ENCODE measurements at places on chromosomes 1 and 21.
A peak's percentile ranks its signal among the peaks of the same experiment; 100 is the strongest.

DNA sequence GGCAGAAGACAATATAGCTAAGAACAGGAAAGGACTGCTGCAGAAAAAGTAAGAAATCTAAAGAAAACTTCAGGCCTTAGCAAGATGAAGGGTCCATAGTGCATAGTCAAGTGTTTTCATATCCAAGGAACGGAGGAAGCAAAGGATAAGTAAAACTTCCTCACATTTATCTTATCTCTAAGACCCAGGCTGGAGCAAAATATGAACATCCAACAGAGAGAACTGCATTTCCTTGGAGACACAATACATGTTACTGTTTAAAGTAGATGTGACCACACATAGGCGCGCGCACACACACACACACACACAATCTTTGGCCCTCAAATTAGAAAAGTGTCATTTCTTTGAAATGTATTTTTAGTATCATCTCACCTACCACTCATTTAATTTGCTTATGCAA is 66.7 kb downstream of the TTLL7 start:
- DNase-seq: no peak

DNA sequence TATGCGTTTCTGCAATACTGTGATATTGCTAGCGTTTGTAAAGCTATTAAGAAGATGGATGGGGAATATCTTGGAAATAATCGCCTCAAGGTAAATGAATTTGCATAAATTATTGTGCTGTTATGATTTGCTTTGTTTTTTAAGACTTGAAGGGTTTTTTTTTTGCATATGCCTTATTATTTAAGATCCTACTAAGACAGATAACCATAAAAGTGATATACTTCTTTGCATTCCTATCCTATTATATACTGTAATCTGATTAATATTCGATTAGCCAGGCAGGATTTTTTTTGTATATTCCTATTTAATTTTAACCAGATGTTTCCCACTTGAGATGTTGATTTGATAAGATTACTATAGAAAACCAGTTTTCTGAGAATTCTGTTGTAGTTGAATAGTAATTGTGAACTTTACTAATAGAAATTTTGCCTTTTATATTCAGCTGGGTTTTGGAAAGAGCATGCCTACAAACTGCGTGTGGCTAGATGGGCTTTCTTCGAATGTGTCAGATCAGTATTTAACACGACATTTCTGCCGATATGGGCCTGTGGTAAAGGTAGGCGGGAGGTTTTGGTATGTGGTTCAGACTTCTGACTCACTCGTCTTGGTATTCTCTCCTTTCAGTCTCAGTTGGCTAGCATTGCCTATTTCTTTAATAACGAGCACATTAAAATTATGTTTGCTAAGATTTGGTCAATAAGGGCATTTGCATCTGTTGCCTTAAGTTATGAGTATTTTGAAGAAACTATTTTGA is 56.8 kb downstream of the ZBTB17 start:
- peak; percentile 33 for DNase-seq

GRCh38 chr1:162003830-162004215 is 19.8 kb downstream of the OLFML2B start:
- no peak for DNase-seq

DNA sequence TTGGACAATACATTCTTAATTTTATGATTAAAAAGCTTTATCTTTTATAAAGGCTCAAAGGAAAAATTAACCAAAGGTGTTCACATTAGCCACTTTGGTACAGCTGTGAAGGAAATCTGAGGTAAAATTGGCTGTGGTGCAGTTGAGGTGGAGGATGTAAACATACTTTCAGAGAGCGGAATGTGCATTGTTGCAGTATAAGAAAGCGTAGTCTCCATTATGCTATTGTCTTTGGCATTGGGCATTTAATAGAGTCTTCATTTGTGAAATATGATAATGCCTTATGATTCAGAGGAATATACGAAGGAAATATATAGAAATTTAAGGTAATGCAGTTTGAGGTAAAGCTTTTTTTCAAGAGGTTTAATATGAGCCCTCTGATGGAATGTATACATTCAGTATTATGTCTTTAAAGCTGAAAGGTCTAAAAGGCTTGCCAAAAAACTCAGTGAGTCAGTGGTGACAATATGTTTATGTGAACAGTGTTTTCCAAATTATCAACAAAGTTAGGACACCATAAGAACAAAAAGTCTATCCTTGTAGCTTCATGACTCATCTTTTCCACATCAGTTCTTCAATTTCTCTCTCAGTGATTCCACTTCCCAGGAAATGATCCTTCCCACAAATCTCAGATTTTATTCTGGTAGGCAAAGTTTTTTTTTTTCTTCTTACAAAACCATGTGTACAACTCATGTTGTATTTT is 26.9 kb upstream of the DDR2 start:
- no peak for DNase-seq

DNA sequence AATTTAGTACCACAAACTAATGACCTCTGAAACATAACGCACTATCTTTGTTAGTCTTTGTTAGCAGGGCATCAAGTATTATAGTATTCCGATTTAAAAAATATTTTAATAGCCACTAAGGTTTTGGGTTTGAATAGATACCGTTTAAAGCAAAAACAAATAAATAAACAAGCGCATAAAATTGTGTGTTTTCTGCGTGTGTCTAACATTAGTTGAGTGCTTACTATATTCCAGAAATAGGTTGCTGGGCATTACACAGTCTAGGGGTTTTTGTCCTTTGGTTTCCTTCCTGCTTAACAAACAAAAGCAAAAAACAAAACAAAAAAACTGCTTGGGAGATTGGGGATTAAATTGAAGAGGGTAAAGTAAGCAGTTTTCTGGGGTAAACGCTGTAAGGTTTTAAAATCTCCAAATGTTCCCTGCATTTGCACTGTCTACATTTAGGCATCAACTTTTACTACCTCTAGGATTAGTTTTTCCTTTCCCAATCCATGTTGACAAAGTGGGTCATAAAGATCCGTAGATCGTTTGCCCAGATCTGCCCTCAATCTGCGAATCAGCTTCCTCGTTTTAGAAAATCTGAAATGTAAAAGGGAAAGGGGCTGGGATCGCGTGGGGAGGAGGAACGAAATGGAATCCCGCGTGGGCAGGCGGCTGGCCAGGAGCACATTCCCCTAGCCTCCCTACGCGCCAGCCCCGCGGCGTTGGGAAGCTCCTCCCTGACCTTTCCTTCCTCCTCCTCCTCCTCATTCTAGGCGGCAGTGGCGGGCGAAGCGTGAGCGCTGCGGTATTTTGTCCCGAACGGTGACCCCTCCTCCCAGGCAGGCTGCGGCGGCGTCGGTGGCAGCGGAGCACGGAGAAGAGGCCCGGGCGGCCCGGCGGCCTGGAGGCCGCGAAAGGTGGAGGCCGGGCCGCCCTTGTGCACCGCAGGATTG is at the start of gene KCTD3:
KCTD3 (plus strand) TSS at position 749 of the 935 bp plus-strand sequence. CDS start 382 bp downstream, outside the sequence.
- peak; percentile 11 for DNase-seq

GRCh38 chr1:18965206-18966173 is 9.0 kb upstream of the IFFO2 start:
- DNase-seq: no peak

GRCh38 chr1:64292399-64292798 is 89.0 kb downstream of the UBE2U start:
- DNase-seq: no peak

DNA sequence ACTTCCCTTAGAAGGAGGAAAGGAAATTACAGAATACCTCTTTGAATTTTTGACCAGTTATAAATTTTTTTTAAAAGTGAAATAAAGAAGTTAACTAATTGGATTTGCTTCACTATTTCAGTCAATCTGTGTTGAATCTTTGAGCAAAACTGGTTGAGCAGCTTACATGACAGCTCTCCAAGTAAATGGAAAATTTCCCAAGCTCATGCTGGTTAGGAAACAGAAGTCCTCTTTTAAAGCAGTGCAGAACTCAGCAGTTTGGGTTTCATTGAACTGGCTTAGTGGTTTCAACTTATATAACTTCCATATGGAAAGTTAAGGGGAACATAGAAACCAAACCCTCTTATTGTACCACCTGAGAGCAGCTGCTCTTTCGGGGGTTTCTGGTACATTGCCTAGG is 250.5 kb downstream of the PDE4B start:
- no peak for DNase-seq

DNA sequence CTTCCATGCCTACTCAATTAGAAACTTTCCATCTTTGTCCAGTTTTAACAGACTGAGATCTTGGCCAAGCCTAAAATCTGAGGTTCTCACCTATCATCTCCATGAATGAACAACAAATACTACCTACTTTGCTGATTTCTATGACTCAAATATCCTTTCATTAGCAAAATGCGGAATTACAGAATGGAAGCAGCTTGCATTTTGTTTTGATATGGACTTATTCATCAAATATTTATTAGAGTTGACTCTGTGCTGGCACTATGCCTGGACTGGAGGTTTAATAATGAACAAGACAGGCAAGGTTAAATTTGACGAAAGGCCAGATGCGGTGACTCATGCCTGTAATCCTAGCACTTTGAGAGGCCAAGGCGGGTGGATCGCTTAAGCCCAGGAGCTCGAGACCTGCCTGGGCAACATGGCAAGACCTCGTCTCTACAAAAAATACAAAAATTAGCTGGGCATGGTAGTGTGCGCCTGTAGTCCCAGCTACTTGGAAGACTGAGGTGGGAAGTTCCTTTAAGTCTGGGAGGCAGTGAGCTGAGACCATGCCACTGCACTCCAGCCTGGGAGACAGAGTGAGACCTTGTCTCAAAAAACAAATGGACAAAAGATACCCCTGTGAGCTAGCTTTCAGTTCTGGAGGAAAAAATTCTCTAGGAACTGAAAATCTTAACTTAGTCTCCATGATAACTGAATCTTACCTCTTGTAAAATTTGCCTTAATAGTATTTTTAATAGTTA is 29.4 kb upstream of the SOD1 start:
- no peak for DNase-seq

DNA sequence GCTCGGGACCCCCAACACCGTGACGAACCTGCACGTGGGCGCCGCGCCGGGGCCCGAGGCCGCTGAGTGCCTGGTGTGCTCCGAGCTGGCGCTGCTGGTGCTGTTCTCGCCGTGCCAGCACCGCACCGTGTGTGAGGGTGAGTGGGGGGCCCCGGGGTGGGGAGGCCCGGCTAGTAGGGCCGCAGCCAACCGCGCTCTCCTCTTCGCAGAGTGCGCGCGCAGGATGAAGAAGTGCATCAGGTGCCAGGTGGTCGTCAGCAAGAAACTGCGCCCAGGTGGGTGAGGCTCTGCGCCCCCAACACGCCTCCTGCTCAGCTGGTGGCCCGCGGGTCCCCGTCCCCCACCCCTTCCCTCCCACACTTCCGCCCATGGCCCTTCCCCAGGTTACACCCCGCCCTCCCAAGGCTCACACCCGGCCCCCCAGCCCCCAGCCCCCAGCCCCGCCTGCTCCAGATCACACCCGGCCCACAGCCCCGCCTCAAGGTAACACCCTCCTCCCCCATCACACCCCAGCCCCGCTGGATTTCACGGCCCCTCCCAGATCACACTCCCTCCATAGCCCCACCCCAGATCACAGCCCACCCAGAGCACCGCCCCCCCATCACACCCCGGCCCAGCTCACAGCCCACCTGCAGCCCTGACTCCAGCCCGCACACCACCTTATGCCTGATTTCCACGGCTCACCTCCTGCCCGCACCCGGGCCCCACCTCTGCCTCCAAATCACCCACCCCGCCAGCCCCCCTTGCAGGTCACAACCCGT is 2.4 kb upstream of the MMP23B start:
- peak; percentile 81 for DNase-seq

GRCh38 chr1:206032380-206033140 is 8.9 kb upstream of the CTSE start:
- DNase-seq: no peak

GRCh38 chr1:119489201-119489600 is 17.8 kb upstream of the HSD3B1 start:
- no peak for DNase-seq

DNA sequence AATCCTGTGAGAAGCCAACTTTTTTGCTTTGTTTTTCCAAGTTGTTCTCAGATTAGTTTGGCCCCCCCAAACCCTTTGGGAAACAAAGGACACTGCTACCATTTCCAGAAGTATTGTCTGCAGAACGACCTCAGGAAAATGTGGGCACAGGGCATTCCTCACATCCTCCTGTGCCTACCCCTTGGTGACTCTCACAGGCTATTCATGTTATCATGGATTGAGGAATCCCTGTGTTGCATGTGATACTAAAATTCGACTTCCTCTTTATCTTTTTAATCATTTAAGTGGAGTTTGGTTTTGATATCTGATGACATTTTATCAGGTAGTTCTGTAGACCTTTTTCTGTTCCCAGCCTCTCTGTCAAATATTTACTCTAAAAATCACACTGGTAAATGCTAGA is 184.5 kb downstream of the FASLG start:
- no peak for DNase-seq

DNA sequence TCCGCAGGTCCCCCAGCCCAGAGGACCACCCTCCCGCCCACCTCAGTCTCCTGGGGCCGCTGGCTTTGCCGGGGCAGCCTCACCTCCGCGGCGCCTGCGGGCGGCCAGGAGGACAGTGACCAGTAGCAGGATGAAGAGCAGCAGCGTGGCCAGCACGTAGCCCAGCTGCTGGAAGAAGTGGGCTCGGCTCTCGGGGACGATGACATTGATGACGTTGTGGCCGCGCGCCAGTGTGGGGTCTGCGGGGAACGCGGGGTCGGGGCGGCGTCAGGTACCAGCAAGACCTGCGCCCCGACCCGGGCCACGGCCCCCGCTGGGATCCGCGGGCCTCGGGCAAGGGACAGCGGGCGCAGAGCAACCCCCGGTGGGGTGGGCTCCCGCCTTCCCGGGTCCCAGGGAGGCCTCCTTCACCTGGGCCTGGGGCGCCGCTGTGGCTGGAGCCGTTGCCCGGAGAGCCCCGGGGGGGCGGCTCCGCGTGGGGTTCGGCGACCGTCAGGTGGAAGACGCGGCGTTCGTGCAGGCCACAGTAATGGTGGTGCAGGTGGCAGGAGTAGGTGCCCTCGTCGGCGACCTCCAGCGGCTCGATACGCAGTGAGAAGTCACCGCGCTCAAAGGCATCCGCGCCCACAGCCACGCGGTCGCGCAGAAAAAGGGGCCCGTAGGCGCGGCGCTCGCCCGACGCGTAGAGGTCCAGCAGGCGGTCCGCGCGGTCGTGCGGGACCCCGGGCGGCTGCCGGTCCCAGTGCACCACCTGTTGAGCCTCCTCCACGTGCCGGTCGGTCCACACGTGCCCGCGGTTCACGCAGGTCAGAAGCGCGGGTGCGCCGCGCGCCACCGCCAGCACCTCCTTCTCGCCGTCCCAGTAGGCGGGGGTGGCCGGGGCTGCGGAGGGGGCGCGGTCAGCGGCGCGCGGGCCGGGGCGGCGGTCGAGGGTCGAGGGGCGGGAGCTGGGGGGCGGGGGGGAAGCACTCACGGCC is 3.8 kb downstream of the MXRA8 start:
- peak; percentile 32 for DNase-seq

DNA sequence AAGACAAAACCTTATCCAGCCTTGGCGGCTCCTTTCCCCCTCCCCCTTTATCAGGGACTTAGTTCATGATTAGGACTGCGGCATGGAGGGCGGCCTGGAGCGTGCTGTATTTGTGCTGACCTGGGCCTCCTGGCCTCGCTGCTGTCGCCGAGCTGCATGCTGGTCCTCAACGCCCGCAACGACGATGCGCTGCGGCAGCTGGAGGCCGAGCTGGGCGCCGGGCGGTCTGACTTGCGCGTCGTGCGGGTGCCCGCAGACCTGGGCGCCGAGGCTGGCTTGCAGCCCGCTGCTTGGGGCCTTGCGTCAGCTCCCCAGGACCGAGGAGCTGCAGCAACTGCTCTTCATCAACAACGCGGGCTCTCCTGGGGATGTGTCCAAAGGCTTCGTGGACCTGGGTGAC is 70.9 kb downstream of the TM2D1 start:
- no peak for DNase-seq
